ENCODE measurements at places on chromosomes 7 and 10. TPM values are rescaled to one million over a fixed set of nuclear protein-coding genes. Genes with fewer than 3 reads are reported as not detected.
A peak's percentile ranks its signal among the peaks of the same experiment; 100 is the strongest.

GRCh38 chr10:91054325-91054724 lies 133.4 kb upstream of the ANKRD1 start:
- H3K4me3 ChIP-seq = no peak overlapping the region
- no peaks in the 10 kb centered on the region for H3K4me1 ChIP-seq
- no peak overlapping the region for H3K27ac ChIP-seq
- no peaks in the 10 kb centered on the region for H3K36me3 ChIP-seq

Gene ALKBH4
- 6.5 TPM for total RNA-seq

GRCh38 chr7:140263277-140263676 lies 86.5 kb upstream of the KDM7A start:
- H3K36me3 ChIP-seq = no peaks in the 10 kb centered on the region
- H3K4me3 ChIP-seq = no peak overlapping the region
- no peak for DNase-seq
- no peak overlapping the region for H3K27ac ChIP-seq

- DNase-seq = no peak
- H3K4me1 ChIP-seq = no peaks in the 10 kb centered on the region
- no peak overlapping the region for H3K27ac ChIP-seq
- H3K27me3 ChIP-seq = no peaks in the 10 kb centered on the region
Observed at GRCh38 chr7:149071641-149072437, 18.7 kb downstream of the ZNF786 start.

- peak overlapping the region; percentile 38 for H3K4me3 ChIP-seq
- H3K27me3 ChIP-seq = no peaks in the 10 kb centered on the region
- H3K4me1 ChIP-seq = peaks cover 49% of the 10 kb centered on the region
Observed at GRCh38 chr7:28855538-28856217, 102.5 kb downstream of the TRIL start.

Gene C10orf67
- 0.45 TPM for total RNA-seq

DNA sequence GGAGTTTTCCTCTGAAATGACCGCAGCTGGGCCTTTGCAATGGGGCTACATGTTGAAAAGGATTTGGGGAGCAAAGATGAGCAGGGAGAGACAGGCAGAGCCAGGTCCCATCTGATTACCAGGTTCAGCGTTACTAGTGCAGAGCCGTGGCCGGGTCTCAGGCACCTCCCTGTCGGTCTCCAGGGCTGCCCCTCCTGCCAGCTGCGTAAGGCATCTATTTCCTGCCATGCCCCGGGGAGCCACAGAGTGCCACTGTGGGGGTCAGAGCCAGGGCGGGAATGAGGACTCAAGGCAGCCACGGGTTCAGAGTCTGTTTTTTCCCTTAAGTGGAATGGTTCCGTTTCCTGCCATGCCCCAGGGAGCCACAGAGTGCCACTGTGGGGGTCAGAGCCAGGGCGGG lies 382.6 kb upstream of the SHH start:
- H3K4me3 ChIP-seq = no peak overlapping the region
- no peak for DNase-seq
- H3K36me3 ChIP-seq = no peaks in the 10 kb centered on the region

DNA sequence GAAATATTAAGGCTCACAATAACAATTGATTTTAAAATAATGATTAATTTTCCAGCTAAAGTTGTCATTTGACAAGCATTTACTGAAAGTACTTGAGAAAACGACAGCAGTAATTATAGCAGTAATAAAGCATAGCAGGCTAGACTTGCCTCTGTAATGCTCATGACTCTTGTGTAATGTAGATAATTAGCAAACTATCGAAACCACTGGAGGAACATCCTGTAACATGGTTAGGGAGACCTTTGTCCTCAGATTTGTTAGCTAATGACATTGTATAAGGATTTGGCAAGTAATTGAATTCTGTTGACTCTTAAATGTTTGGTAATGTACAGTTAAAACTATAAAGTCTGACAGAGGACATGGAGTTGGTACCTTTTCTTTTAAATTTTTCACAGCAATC lies 24.8 kb downstream of the ARL4A start:
- no peaks in the 10 kb centered on the region for H3K27me3 ChIP-seq
- peaks cover 46% of the 10 kb centered on the region for H3K4me1 ChIP-seq
- no peak for DNase-seq
- H3K27ac ChIP-seq = no peak overlapping the region
- H3K4me3 ChIP-seq = no peak overlapping the region

DNA sequence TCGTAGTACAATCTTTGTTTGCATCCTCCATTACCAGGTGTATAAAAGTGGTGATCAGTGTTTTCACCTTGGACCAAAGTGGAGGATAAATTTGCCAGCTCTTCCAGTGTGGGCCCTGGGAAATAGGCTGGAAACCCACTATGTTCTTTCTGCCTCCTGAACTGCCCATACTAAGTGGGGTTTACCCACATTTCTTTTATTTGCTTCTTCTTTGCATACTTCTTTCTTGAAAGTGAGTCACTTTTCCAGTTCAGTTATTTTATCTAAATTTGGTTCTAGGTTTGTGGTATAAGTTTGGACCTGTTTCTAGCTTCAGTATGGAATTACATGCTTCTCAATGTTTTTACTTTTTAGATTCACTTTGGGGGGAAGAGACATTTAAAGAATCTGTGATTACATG lies 126.2 kb upstream of the ACBD5 start:
- H3K36me3 ChIP-seq = no peaks in the 10 kb centered on the region
- no peak overlapping the region for H3K27ac ChIP-seq
- DNase-seq = no peak
- H3K27me3 ChIP-seq = no peaks in the 10 kb centered on the region

Gene SFTPA1
- total RNA-seq = not detected

DNA sequence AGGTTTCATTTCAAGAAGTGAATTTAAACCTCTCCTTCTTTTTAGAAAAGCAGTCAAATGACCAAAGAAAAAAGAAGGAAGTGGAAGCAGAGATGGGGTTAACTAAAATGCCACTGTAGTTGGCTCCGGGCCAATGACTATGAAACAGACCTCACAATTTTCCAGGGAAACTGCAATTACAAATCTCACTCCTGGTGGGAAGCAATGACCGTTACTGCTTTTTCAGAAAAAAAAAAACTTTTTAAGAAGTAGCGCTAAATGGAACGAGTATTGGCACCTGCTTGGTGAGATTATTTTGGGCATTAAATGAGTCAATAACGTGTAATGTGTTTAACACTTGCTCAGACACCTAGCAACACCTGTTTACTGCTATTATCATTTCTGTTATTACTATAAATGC lies 1.2 kb downstream of the SFRP4 start:
- no peak for DNase-seq
- H3K4me3 ChIP-seq = peak overlapping the region; percentile 78
- H3K27ac ChIP-seq = no peak overlapping the region
- H3K27me3 ChIP-seq = peaks cover 29% of the 10 kb centered on the region

- no peaks in the 10 kb centered on the region for H3K4me1 ChIP-seq
- no peak for DNase-seq
- H3K4me3 ChIP-seq = no peak overlapping the region
Observed at GRCh38 chr10:131870831-131871672, 29.8 kb upstream of the PPP2R2D start.

Gene RAPGEF5
- total RNA-seq = 128 TPM

Gene KLHDC10
- total RNA-seq = 35.3 TPM

DNA sequence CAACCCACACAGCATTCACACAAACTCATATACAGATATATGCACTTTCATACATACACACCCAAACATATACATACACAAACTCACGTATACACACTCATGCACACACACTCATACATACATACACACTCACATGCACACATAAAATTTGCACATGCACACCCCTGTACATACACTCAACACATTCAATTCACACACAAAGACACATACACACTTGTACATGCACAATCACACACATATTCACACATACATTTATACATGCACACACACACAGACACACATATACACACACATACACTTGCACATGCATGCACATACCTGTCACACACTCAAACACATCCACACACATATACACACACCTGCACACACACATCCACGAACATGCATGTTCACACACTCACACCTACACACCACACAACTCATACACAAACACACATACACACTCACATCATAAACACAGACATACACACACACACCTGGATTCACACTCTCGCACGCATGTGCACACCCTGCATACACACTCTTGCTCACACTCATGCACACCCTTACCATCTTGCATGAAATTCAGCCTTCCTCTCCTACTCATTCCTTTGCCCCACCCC lies 451.2 kb downstream of the GRID1 start:
- H3K27me3 ChIP-seq = no peaks in the 10 kb centered on the region
- DNase-seq = no peak
- no peak overlapping the region for H3K4me3 ChIP-seq
- no peak overlapping the region for H3K27ac ChIP-seq

DNA sequence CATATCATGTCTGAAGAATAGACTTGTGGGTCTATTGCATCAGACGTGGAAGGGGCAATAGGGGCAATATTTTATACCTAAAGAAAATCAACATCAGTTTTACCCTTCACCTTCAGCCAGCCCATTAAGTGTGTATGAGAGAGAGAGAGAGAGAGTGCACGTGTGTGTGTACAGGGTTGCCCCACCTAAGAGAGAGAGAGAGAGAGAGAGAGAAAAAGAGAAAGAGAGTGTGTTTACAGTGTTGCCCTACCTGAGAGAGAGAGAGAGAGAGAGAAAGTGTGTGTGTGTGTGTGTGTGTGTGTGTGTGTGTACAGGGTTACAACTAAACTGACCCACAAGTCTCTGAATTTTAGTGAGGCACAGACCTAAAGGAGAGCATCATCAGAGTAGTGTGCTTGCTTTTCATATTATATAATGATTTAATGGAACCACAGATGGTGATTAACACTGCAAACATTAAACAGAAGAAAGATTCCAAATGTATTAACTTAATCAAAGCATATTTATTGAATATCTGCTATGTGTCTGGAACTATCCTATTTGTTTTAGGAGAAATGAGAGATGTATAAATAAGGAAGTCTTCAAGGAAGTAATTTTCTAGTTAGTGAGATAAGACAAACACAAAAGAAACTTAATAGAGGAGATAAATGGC lies 66.8 kb downstream of the CD36 start:
- no peak overlapping the region for H3K4me3 ChIP-seq
- DNase-seq = no peak
- no peaks in the 10 kb centered on the region for H3K36me3 ChIP-seq
- peak overlapping the region; percentile 51 for H3K27ac ChIP-seq
- no peaks in the 10 kb centered on the region for H3K27me3 ChIP-seq

- peaks cover 4% of the 10 kb centered on the region for H3K36me3 ChIP-seq
- H3K4me1 ChIP-seq = no peaks in the 10 kb centered on the region
- no peak overlapping the region for H3K27ac ChIP-seq
Observed at GRCh38 chr10:115001506-115002381, 63.7 kb downstream of the TRUB1 start.

GRCh38 chr10:20115894-20116293 lies 299.7 kb downstream of the PLXDC2 start:
- no peak for DNase-seq
- H3K4me3 ChIP-seq = no peak overlapping the region
- no peaks in the 10 kb centered on the region for H3K4me1 ChIP-seq
- H3K27ac ChIP-seq = no peak overlapping the region
- no peaks in the 10 kb centered on the region for H3K36me3 ChIP-seq

DNA sequence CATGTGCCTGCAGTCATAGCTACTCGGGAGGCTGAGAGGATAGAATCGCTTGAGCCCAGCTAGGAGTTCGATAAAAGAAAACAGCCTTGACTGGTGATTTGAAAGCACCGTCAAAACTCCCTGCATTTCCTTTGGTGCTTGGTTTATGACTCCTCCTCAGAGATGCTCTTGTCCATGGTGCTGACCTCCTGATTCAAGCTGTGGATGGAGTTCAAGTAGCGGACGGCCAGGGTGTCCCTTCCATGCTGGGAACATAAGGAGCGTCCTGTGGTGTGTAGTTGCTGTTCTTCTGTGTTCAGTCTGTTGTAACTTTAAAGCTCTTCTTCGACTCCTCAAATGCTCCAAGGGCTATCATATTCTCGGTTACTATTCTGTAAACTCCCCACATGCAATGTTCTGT lies 382.5 kb upstream of the KIAA1217 start:
- peaks cover 9% of the 10 kb centered on the region for H3K4me1 ChIP-seq
- H3K27ac ChIP-seq = no peak overlapping the region
- DNase-seq = peak; percentile 45

DNA sequence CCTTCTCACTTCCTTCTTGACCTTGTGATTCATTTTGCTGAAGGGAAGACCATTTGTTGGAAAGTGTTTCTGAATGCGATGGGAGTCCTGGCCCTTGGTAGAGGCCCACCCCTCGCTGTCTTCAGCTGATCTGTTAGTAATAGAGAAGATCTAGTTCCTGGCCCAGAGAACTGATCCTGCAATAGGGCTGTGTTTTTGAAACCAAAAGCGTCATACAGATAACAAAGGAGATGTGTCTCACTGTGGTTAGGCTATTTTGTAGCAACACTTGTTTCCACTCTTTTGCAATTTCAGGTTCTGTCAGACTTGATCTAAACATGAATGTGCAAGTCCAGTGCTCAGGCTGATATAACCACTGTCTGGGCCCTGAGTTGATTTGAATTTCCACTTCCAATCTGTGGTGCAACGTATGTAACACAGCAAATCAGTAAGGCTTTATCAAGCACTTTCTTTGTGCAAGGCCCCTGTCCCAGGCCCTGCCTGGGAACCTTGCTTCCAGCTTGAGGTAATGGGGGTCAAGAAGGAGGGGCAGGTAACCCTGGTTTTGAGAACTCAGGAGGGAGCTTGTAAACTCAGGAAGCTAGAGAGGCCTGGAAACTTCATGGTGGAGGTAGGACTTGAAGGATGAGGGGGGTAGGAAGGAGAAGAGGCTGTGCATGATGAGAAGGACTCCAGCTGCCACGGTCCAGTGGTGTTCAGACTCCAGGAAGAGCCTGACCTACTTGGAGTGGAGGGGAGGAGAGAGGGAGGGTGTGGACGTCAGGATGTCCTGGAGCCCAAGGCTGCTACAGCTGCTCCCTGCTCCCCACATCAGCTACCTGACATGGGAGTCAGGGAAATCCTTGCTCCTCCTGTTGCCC lies 42.2 kb upstream of the SRGN start:
- H3K4me1 ChIP-seq = no peaks in the 10 kb centered on the region
- no peak overlapping the region for H3K4me3 ChIP-seq
- no peak overlapping the region for H3K27ac ChIP-seq
- DNase-seq = no peak
- no peaks in the 10 kb centered on the region for H3K27me3 ChIP-seq
- no peaks in the 10 kb centered on the region for H3K36me3 ChIP-seq

GRCh38 chr10:112446055-112446854 lies 459 bp downstream of the ZDHHC6 start:
- H3K27me3 ChIP-seq = no peaks in the 10 kb centered on the region
- peak overlapping the region; percentile 93 for H3K4me3 ChIP-seq
- peaks cover 9% of the 10 kb centered on the region for H3K4me1 ChIP-seq
- peak overlapping the region; percentile 92 for H3K27ac ChIP-seq
- DNase-seq = no peak

Gene CFAP69
- total RNA-seq = 4.6 TPM

DNA sequence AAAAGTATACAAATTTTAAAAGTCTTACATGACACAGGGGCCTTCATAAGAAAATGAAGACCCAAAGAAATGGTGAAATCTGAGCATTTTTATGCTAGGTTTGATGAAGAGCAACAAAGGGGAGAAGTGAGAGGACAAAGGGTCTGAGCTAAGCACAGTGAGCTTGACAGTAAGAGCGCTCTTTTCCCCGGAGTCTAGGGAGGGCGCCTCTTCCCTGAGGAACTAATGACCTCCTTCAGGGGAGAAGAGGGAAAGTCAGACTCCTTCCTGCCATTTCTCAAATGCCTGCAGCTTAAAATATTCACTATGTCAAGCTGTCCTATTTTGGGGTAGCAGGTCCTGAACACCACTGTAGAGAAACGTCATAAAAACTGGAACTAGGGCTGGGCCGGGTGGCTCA lies 18.1 kb upstream of the PAXIP1 start:
- no peak overlapping the region for H3K4me3 ChIP-seq
- no peak overlapping the region for H3K27ac ChIP-seq
- H3K4me1 ChIP-seq = no peaks in the 10 kb centered on the region
- DNase-seq = no peak
- H3K36me3 ChIP-seq = no peaks in the 10 kb centered on the region
